ENCODE measurements at places on chromosomes 16 and 17. TPM values are rescaled to one million over a fixed set of nuclear protein-coding genes. Genes with fewer than 3 reads are reported as not detected.
A peak's percentile ranks its signal among the peaks of the same experiment; 100 is the strongest.

DNA sequence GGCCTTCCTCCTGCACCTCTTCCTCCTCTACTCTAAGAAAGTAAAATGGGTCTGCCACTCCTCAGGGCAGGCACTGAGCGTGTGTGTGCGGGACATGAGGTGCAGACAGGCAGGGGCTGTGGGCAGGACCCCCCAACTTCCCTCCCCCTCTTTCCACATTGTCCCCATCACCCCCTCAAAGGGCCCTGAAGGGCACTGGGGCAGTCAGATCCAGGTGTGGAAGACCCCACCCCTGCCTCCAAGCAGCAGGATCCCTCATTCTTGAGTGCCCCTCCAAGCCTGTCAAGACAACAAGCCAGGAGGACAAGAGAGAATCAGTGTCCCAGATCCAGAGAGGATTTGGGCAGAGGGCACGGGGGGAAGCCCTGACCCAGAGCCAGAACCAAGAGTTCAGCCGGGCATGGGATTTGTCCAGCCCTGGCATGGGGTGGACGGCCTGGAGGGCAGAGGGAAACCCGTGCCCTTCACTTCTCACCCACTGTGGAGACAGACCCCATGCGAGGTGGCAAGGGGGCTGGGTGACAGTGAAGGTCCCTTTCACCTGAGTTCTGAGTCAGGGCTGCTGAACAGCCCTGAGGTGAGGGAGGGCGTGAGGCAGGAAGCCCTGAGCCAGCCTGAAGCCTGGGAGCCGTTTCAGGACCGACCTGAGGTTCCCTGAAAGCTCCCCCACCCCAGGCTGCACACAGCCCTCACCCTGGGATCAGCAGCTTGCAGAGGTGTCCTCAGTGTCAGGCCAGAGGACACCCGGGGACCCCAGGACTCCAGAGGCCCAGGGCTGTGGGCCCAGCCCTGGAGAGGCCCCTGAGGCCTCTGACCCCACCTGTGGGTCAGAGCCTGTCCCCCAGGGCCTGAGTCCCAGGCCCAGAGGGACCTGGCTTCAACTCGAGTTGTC is 45.8 kb downstream of the USP22 start:
- DNase-seq: no peak

DNA sequence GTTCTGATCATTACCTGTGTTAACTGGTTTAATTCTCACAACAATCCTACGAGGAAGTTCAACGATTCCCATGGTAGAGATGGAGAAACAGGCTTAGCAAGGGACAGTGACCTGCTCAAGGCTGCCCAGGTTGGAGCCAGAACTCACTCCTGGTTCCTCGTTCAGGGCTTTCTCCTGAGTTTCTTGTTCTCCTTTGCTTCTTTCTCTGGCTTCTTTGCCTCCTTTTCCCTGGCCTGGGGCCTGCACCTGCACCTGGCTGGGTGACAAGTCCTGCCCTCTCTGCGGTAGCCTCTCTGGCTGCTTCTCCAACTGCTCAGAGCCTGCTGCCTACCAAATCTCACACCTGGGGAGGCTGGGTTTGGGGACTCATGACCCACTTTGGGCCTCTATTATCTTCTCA is 2.8 kb downstream of the CCL22 start:
- DNase-seq: peak; percentile 82

GRCh38 chr17:5203908-5204294 is 12.2 kb upstream of the ZNF594 start:
- no peak for DNase-seq

- no peak for DNase-seq
Observed at GRCh38 chr17:19010729-19011505, 6.4 kb upstream of the FAM83G start.

DNA sequence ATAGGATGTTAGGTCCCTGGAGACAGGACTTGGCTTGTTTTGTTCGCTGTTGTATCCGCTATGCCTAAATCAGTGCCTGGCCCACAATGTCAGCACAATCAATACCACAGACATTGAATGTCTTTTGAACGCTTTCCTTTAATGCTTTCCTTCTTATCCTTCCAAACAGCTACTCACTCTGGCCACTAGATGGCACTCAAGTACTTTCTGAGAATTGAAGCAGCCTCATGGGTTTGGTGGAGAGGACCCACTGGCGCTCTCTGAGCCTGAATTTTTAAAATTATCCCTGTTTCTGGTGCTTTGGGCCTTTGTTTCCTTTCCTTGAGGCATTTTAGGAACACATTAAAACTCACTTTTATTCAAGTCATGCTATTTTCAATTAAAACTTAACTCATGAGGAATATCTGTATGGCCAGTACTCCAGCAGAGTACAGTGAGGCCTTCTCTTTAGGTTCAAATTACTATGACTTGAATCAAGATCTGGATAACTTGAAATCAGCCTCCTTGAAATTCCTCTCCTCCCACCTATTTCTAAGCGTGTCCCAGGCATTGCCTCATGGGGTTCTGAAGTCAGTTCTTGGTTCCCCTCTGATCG is 3.2 kb upstream of the NLRP1 start:
- DNase-seq: no peak

Gene MMP15
- total RNA-seq: 5.3 TPM

- no peak for DNase-seq
Observed at GRCh38 chr16:48602356-48603014, 7.5 kb downstream of the N4BP1 start.

Gene FAM20A
- total RNA-seq: 11.3 TPM

- DNase-seq: no peak
Observed at GRCh38 chr17:63041251-63041650, 75.2 kb downstream of the TANC2 start.

Gene ABCA9
- 92.7 TPM for total RNA-seq
